Activated CD4-positive, CD25-positive, alpha-beta regulatory T cell treated with anti-CD3 and anti-CD28 coated beads, Interleukin-2, amount 50 U/mL, for 16 hours (primary cell): ENCODE measurements at places on chromosomes 11 and 22.

DNA sequence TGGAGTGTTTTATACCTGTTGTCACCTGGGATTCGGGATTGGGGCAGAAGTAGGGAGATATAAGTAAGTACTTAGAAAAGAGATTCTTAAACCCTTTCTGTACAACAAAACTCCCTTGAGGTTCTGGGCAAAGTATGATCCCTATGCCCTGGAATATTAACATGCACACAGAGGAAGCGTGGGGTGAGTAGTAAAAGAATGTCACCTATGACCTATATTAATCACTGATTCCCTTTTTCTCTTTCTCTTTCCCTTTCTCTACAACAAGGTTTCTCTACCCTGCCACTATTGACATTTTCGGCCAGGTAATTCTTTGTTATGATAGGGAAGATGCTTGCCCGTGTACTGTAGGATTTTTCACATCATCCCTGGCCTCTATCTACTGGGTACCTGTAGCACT, 209.7 kb upstream of the PLET1 start:
- no peak for DNase-seq

- DNase-seq: no peak
These were observed 112.7 kb upstream of the OR4B1 start for GRCh38 chr11:48103621-48104567.

DNA sequence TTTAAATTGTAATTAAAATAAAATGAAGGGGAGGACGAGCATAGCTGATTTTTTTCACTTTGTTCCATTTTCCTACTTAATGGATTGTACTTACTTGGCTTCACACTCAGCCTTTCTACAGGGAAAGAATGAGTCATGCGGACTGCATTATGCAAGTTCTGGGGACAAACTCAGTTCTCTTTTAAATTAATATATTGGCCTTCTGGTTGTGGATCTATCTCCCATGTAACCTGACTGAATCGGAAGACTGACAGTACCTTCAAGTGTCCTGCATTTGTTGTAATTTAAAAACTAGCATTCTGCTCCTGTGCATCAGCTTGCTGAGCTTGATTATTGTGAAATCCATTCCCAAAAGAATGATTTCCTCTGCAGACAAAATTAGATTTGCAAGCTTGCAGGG, 12.2 kb downstream of the OR8D1 start:
- no peak for DNase-seq

DNA sequence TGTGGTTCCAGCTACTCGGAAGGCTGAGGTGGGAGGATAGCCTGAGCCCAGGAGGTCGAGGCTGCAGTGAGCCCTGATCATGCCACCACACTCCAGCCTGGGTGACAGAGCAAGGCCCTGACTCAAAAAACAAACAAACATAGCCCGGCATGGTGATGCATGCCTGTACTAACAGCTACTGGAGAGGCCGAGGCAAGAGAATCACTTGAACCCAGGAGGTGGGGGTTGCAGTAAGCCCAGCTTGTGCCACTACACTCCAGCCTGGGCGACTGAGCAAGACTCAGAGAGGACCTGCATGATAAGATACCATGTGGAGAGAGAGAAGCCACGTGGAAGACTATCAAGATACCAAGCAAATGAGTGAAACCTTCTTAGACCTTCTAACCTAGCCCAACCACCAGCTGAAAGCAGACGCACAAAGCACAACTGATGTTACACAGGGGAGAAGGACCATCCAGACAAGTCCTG, 36.1 kb downstream of the AMBRA1 start:
- DNase-seq: no peak

DNA sequence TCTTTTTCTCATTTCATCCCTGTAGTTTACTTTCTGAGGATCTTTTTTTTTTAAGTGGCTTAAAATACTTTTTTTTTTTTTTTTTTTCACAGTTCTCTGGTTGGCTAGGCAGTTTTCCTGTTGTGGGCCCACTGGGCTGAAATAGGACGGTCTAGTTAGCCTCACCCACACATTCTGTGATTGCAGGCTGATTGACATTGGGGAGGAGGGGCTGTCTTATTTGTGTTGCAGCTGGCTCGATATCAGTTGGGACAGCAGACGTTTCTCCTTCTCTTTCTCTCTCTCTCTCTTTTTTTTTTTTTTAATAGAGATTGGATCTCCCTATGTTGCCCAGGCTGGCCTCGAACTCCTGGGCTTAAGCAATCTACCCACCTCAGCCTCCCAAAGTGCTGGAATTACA, 6.9 kb downstream of the BCR start:
- no peak for DNase-seq

GRCh38 chr11:95699631-95700470, 89.7 kb downstream of the FAM76B start:
- no peak for DNase-seq

- DNase-seq: no peak
These were observed 40.8 kb upstream of the CYP2D6 start for GRCh38 chr22:42171417-42171816.

GRCh38 chr22:47195484-47196165, 433.2 kb downstream of the TBC1D22A start:
- no peak for DNase-seq

- no peak for DNase-seq
These were observed 14.5 kb downstream of the MAP6 start for GRCh38 chr11:75654314-75654713.

GRCh38 chr11:95835351-95835750, 45.1 kb downstream of the CEP57 start:
- no peak for DNase-seq

DNA sequence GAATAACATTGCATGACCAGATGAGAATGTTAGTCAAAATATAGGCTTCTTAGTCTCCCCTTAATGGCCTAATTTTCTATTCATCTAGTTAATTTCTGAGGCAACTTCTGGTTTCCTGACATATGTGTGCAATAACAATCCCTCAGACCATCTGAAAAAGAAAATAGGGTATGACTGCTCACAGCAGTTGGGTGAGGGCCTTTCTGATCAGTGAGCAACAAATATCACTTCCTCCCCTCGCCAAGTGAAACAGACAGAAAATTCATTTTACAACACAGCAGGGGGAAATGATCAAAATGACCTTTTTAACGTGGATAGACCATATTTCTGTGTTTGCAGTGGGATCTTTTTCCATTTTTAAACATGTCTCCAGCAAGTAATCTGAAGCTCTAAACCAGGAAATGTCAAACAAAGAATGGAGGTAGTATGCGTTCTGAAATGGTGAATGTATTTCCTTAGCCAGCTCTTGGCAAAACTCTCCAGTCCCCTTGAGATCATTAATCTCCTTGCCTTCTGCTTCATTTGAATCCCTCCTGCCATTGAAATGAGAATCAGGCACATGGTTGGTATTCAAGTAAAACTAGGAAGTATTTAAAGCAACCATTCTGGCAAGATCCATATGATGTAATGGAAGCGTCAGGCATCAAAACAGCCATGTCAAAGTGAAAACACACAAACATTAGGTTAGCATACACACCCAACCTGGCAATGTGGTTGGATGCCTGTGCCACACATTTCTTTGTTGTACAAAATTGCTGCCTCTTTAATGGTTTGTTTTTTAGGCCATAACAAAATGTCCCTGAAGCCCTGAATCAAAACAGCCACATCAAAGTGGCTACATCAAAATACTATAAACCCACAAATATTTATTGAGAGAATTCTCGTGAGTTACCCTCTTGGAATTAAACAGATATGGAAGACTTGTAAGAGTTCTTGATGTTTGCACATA, 100.1 kb downstream of the SLC1A2 start:
- no peak for DNase-seq

- DNase-seq: no peak
These were observed 86.7 kb upstream of the PRODH start for GRCh38 chr22:19022755-19023154.

DNA sequence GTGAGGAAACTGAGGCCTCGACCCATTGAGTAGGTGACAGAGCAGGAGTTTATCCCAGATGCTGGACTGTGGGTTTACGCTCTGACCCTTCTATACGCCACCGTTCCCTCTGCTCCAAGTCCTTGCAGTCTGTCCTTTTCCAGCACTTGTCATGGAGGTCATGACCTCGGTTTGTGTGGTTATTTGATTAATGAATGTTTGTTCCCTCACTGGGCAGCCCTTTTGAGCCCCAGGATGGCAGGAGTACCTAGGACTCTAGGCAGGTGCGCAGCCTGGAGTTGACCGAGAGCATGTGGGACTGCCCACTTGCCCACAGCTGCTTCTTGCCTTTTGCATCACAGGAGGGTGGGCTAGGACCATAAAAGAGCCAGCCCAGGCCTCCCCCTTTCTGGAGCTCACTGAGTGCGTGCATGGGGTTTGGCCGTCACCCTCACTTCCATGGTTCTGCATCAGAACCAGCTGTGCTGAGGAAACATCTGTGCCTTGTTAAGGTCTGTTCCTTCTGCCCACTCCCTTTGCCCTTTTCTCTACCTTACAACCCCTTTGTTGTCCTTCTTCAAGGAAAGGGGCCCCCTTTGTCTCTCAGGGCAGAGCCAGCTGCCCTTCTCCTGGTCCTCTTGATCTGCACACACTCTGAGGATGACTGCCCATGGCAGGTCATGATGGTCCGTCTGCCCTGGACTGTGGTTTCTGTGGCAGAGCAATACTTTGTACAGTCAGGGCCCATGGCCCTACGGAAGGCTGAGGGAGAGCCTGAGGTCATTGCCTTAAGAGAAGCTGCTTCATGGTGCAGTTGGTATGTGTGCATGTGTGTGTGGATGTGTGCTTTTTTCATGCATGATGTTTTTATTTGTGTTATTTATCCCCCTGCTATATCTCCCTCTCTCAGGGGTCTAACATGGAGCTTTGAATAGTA, 38.2 kb downstream of the BMAL1 start:
- DNase-seq: no peak

GRCh38 chr11:69462106-69462951, 19.1 kb upstream of the LINC01488 start:
- no peak for DNase-seq

DNA sequence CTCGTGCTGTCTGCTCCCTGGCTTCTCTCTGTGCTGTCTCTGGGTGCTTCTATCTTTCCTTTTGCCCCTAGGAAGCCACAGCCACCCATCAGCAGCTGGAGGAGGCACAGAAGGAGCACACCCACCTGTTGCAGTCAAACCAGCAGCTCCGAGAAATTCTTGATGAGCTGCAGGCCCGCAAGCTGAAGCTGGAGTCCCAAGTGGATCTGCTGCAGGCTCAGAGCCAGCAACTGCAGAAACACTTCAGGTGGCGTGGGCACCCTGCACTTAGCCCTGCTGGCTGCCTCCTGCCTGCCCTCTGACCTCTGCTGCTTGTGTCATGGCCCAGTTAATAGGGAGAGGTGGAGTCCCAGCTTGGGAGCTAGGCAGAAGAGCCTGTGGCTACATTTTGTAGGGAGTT, 67.8 kb downstream of the CEP164 start:
- DNase-seq: no peak

DNA sequence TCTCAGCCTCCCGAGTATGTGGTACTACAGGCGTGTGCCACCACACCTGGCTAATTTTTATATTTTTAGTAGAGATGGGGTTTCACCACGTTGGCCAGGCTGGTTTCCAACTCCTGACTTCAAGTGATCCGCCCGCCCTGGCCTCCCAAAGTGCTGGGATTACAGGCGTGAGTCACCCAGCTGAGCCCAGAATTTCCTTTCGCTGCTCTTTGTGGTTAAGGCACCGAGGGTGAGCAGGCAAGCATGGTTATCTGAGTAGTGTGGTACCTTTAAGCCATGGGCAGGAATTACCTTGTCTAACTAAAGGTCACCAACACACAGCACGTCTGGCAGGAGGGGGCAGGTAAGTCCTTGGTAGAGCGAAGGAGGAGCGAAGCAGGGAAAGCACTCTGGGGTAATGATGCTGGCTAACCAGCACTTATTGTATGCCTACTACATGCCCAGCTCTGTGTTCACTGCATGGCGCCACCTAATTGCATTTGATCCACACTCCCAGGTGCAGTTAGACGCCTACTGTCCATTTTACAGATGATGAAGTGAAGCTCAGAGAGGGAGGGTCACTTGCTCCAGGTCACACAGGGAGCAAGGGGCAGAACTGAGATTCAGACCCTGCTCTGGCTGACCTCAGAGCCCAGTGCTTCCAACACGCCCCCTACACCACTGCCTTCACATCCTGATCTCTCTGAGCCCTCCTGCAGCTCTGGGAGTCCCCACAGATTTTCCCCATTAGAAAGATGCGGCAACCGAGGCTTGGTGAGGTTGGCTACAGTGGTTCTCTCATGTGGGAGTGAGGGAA, 45.7 kb downstream of the TRIOBP start:
- no peak for DNase-seq

- no peak for DNase-seq
These were observed 12.5 kb upstream of the MGAT3 start for GRCh38 chr22:39444247-39444800.

- no peak for DNase-seq
These were observed 15.8 kb downstream of the SHISA8 start for GRCh38 chr22:41899110-41899509.

- no peak for DNase-seq
These were observed 4.7 kb upstream of the ASCC2 start for GRCh38 chr22:29842740-29843139.

DNA sequence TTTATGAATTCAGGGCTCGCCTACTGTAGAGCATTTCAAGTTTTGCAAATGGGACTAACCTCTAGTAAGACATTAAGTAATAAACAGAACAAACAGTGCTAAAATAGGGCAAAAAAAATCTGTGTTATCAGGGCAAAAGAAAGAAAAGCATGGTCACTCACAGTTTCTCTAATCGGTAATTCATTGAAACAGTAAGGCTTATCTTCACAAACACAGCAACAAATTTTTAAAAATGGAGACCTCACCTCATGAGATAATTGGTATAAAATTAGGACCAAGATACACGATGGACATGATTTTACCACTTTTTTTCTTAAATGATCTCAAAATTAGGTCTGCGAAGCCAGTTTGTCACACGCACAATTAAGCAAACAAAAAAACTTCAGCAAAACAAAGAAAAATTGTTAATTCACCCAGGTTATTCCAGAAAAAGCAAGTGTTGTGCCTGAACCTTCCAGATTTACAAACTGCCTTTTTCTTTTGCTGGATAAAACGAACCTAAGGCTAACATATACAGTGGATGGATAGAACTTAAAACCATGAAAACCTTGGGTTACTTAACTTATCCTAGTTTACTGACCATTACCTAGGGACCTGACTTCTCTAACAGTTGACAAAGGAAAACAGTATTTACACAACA, 1.4 kb downstream of the TMEM123 start:
- DNase-seq: no peak

DNA sequence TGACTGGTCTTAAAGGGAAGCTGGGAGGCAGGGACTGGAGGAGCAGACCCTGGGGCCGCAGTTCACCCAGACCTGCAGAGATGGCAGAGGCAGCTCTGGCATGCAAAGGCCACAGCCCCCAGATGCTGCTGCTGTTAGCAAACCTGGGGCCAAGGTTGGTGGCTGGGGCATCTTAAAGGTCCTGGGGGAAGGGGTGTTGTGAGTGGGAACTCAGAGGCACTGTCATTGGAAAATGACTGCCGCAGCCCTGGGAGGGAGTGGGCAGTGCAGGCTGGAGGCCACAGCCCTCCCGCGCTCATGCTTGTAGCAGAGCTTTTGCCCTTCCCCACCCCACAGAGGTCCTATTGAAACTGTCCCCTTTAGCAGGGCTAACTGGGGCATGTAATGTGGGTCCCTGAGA, 111.8 kb downstream of the CTTN start:
- DNase-seq: no peak

DNA sequence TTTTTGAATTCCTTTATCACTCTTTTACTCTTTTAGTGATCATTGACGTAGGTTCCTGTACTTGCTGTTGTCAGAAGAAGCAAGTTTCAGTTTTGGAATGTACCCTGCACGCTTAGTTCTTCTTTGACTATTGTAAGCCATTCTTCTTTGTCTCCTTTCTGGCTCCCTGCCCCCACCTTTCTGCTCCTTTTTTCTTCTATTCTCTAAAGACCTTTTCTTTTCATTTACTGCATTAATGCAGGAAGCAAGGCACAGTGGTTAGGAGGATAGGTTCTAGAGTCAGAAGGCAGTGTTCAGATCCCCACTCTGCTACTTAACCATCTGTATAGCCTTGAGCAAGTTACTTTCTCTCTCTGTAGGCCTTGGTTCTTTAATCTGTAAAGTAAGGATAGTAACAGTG, 33.7 kb upstream of the RAG2 start:
- DNase-seq: no peak
